ENCODE measurements at places on chromosomes 5 and 9. TPM values are rescaled to one million over a fixed set of nuclear protein-coding genes. Genes with fewer than 3 reads are reported as not detected.

PCDHGA2 gene
- 0.67 TPM for total RNA-seq

BTF3 gene
- total RNA-seq, result 301 TPM

ADRB2 gene
- 2.7 TPM for total RNA-seq

SRA1 gene
- total RNA-seq, result 36.3 TPM

GSN gene
- 392 TPM for total RNA-seq

SLC23A1 gene
- total RNA-seq, result not detected

DNAH5 gene
- under 0.01 TPM for total RNA-seq

SPATA31E1 gene
- under 0.01 TPM for total RNA-seq

SLC25A2 gene
- not detected for total RNA-seq

TAF11L7 gene
- not detected for total RNA-seq

RACK1 gene
- total RNA-seq, result 3,383 TPM

OR1L8 gene
- total RNA-seq, result not detected

TXNDC8 gene
- not detected for total RNA-seq

SHOC1 gene
- not detected for total RNA-seq

SLC34A3 gene
- not detected for total RNA-seq

SLCO6A1 gene
- total RNA-seq, result not detected

TSSK1B gene
- total RNA-seq, result not detected

BSPRY gene
- total RNA-seq, result 0.36 TPM

PCDHA10 gene
- total RNA-seq, result 0.69 TPM

ERCC8 gene
- 26.5 TPM for total RNA-seq

ITGA2 gene
- total RNA-seq, result 5.7 TPM

MEGF10 gene
- total RNA-seq, result not detected

KIF4B gene
- total RNA-seq, result not detected

RMRP gene
- 99,310 TPM for total RNA-seq

PCDHGB3 gene
- 5.1 TPM for total RNA-seq

SLC36A3 gene
- not detected for total RNA-seq

All from melanocyte of skin (primary cell).